ENCODE measurements at places on chromosomes 1 and 21. TPM values are rescaled to one million over a fixed set of nuclear protein-coding genes. Genes with fewer than 3 reads are reported as not detected.

Gene LCE2C
- polyA plus RNA-seq, result not detected

Gene ZZZ3
- polyA plus RNA-seq, result 7.7 TPM

Gene LCE1F
- polyA plus RNA-seq, result not detected

Gene ZNF692
- 10.5 TPM for polyA plus RNA-seq

Gene PIGK
- polyA plus RNA-seq, result 19.6 TPM

Gene HRNR
- polyA plus RNA-seq, result not detected

Gene PPM1J
- 1.6 TPM for polyA plus RNA-seq

Gene TMPRSS2
- polyA plus RNA-seq, result not detected

GRCh38 chr1:73593364-73593763 is 604.6 kb downstream of the LRRIQ3 start:
- DNase-seq, result peak; percentile 5

DNA sequence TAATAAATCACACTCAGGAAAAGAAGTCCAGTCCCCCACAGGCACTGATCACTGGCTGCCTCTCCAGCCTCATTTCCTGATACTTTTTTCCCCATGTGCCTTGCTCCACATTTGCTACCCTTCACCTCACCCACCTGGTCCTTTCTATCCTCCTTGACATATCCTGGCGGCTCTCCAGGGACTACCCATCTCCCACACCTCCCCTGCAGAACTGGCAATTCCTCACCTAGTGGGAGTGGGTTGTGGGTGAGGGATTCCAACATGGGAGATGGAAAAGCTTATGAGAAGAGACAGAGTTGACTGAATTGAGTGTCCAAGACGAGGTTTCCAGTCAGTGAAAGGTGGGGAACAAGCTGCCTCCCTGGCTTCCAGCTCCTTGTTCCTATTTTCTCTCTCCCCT is 69.6 kb downstream of the FCRL5 start:
- no peak for DNase-seq

DNA sequence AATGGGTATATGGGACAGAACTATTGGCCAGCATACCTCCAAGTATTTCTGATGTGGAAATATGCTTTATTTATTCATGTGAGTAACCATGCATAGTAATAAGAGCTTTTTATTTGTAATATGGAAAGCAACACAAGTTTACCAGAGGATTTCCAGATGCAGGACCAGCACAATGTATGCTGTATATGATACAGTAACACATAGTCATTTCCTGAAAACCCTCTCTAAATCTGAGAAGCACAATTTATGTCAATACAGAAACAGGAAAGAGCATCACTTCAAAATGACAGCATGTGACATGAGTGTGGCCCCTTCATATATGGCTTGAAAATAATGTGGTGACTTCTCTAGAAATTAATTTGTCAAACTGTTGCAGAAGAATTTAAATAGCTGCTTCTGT is 1134.7 kb upstream of the ADGRL2 start:
- no peak for DNase-seq

DNA sequence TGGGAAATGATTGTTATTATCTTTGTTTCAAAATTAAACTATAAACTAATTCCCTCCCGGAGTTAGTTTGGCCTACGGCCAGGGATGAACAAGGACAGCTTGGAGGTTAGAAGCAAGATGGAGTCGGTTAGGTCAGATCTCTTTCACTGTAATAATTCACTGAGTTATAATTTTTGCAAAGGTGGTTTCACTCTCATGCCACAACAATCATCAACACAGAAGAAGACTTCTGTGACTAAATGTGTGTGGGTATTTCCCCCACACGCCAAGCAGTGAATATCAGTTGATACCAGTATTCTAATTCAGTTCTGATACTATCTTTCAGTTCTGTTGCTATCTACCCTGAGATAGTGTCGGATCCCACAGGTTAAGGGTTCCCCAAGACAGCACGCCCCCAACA is 215.1 kb downstream of the S1PR1 start:
- DNase-seq, result no peak

- no peak for DNase-seq
Observed at GRCh38 chr1:67586596-67586995, 98.4 kb upstream of the GADD45A start.

DNA sequence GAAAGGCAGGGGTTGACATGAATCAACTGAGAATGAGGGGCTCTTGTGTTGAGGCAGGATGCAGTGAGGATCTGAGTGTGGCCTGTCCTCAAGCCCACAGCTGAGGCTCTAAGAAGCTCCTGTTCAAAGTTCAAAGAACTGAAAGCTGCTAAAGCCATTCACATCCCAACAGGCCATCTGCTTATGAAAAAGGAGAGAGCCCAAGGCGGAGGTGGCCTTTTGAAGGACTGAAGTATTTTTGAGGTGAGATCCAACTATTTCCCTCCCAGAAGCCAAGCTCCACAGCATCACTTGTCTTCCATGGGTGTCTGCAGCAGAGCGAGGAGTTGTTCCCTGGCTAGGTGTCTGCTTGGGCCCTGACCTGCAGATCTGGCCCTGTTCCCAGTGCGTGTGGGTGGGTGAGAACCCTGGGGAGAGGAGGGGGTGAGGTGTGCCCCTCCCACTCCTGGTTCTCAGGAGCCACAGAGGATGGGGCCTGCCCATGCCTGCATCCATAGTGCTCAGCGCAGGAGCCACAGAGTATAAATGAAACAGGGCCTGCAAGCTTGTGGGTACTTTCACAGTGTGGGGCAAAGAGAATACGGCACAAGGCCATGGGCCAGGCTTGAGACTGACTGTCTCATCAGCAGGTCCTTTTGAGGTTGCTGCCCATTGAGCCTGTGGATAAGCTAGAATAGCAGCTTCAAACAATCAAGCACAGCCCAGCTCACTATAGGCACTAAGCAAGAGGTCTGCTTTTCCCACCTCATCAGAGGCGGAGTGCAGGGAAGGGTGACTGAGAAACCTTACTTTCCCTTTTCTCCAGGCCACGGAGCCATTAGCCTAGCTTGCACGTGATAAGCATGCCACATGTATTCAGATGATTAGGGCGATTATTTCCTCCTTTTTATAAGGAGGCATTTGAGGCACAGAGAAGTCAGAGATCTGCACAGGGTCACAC is 15.7 kb downstream of the REG4 start:
- DNase-seq, result no peak

DNA sequence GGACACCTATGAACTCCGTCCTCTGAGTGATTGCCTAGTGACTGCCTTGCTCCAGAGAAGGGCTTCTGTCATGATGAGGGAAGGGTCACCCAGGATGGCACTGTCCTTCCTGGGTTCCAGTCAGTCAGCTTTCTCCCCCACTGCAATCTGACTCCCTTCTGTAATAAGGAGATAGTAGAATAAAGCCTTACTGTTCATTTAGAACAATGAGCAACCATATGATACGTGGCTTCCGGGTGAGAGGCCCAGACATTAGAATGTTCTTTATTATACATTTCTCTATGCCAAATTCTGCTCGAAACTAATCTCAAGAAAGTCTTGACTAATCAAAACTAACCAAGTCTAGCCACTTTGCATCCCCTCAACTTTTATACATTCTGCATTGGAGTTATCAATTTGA is 8.5 kb upstream of the MTMR11 start:
- no peak for DNase-seq

GRCh38 chr1:12405325-12406210 is 175.7 kb downstream of the VPS13D start:
- peak; percentile 17 for DNase-seq

- DNase-seq, result no peak
Observed at GRCh38 chr21:38951095-38951730, 145.5 kb downstream of the ETS2 start.

GRCh38 chr21:14116080-14116481 is 94.7 kb downstream of the LIPI start:
- no peak for DNase-seq

- no peak for DNase-seq
Observed at GRCh38 chr1:147272042-147272441, 29.6 kb downstream of the CHD1L start.

DNA sequence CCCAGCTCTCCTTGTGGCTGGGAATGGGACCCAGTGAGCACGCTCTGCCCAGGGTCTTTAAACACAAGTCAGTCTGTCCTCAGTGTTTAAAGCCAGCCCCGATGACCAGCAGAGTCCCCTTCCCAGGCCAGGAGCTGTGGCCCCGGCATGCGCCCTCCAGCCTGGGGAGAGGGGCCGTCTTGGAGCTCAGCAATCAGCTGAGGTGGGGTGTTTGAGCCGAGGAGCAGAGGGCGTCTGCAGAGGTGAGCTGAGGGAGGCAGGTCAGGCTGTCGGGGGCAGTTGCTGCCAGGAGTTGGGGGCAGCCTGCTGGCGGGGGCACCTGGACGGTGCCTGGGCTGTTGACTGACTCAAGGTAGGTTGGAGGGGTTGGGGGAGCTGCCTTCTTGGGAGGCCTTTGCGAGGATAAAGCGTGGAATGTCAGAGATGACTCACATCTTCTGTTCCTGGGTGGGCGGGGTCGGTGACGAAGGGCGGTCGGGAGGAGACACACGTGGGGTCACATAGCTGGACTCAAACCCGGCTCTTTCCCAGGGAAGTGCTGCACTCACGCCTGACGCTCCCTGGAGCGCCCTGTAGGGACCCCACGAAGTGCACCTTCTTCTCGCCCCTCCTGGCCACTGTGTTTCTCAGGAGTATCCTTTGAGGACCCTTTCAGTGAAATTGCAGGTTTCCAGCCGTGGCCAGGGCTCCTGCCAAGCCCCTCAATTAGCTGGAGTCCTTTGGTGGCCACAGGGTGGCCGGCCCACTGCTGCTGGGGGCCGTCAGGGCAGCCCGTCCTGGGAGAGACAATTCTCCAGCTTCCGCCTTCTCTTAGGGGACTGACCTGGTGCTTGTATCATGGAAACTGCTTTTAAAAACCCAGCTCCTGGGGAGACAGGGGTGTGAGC is 86.2 kb downstream of the SIK1 start:
- no peak for DNase-seq

DNA sequence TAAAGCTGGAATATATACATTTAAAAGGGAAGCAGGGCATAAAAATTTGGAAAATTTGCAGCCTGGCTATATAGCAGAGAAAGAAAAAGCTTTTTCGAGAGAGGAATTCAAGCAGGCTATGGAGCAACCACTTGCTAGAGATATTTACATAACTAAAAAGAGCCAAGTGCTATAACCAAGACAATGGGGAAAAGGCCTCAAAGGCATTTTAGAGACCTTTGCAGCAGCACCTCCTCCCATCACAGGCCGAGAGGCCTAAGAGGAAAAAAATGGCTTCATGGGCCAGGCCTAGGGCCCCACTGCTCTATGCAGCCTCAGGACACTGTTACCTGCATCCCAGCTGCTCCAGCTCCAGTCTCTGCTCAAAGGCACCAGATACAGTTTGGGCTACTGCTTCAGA is 37.0 kb downstream of the CAPN9 start:
- no peak for DNase-seq

DNA sequence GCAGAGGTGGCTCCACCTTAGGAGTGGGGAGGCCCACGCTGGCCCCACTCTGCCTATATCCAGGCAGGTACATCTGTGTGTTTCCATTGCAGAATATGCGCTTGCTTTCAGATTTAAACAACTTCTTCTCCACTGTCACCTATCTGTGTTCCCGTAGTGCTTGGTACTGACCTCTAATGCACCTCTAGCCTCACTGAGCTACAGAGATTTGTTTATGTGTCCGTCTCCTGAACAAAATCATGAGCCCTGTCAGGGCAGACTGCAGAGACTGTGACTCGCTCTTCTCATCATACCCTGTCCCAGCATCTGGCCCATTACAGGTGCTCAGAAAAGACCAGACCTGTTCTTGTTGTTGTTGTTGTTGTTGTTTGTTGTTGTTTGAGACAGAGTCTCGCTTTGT is 14.5 kb upstream of the LRRC38 start:
- DNase-seq, result no peak

GRCh38 chr1:4464478-4464877 is 189.9 kb upstream of the AJAP1 start:
- no peak for DNase-seq

GRCh38 chr1:61659061-61659460 is 65.9 kb downstream of the TM2D1 start:
- no peak for DNase-seq

GRCh38 chr1:182046763-182047162 is 14.7 kb downstream of the ZNF648 start:
- no peak for DNase-seq

GRCh38 chr21:36668713-36669112 is 30.2 kb upstream of the SIM2 start:
- no peak for DNase-seq

All from brain (organoid and tissue), 16 donors.